Ovary (tissue), 10 donors: ENCODE measurements at places on chromosomes 1 and 21. TPM values are rescaled to one million over a fixed set of nuclear protein-coding genes. Genes with fewer than 3 reads are reported as not detected.

- no peaks in the 10 kb centered on the region for H3K27me3 ChIP-seq
- DNase-seq = no peak
- H3K4me3 ChIP-seq = no peak overlapping the region
- no peak overlapping the region for H3K27ac ChIP-seq
Observed at GRCh38 chr21:21295303-21295702, 297.1 kb downstream of the NCAM2 start.

DNA sequence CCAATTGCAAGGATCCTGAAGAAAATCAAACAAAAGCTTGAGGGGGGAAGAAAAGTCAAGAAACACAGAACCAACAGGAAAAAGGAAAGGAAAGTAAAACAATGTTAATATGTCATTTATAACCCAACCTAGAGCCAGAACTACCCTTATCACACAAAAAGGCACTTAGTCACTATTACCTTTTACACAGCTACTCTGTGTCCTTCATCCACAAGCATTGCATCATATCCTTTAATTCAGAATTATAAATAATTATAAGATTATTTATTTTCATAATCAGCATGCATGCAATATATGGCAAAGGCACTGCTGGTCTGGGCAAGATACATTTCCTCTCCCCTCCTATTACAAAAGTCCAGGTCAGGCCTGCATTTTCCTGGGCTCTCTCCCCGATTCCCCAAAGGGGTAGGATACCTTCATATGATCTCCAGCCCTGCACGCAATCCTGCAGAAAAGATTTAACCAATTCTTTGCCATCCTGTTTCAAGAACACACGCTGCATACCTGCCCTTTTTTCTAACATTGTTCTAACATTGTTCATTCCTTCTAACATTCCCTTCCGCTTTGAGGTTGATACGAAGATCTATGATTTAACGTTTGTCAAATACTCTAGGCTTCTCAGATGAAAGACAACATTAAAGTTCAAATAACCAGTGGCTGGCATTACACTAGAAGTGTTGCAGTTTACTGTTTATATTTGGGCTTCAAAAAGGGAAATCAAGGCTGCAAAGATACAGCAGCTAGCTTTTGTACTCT lies 4.3 kb downstream of the PTPN14 start:
- no peak for DNase-seq
- H3K36me3 ChIP-seq = no peaks in the 10 kb centered on the region
- peaks cover 7% of the 10 kb centered on the region for H3K4me1 ChIP-seq
- no peak overlapping the region for H3K27ac ChIP-seq
- H3K27me3 ChIP-seq = no peaks in the 10 kb centered on the region

DNA sequence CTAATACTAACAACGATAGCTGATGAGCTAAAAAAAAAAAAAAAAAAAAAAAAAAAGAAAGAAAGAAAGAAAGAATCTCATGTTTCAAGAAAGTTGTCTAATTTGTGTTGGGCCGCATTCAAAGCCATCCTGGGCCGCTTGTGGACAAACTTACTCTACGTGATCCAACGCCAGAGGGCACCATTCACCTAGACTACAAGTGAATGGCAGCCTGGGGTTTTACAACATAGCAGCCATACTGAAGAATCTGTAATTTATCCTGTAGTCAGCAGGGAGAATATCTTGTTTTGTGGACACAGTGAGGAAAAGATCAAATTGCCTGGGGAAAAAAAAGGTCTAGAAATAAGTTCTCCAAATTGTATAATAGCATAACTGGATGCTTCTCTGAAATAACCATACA lies 47.0 kb downstream of the CYP2J2 start:
- H3K36me3 ChIP-seq = no peaks in the 10 kb centered on the region
- H3K27ac ChIP-seq = no peak overlapping the region
- no peaks in the 10 kb centered on the region for H3K27me3 ChIP-seq
- H3K4me3 ChIP-seq = no peak overlapping the region
- H3K4me1 ChIP-seq = no peaks in the 10 kb centered on the region

GRCh38 chr1:200708769-200709168 lies 29.9 kb upstream of the CAMSAP2 start:
- H3K4me3 ChIP-seq = no peak overlapping the region
- no peaks in the 10 kb centered on the region for H3K27me3 ChIP-seq
- no peaks in the 10 kb centered on the region for H3K4me1 ChIP-seq
- no peak for DNase-seq
- H3K36me3 ChIP-seq = no peaks in the 10 kb centered on the region
- H3K27ac ChIP-seq = no peak overlapping the region

- no peaks in the 10 kb centered on the region for H3K36me3 ChIP-seq
- H3K4me1 ChIP-seq = no peaks in the 10 kb centered on the region
- no peak for DNase-seq
- H3K4me3 ChIP-seq = no peak overlapping the region
Observed at GRCh38 chr1:36883315-36883949, 150.9 kb downstream of the GRIK3 start.

- H3K27me3 ChIP-seq = no peaks in the 10 kb centered on the region
- H3K27ac ChIP-seq = no peak overlapping the region
- no peaks in the 10 kb centered on the region for H3K4me1 ChIP-seq
- H3K36me3 ChIP-seq = no peaks in the 10 kb centered on the region
Observed at GRCh38 chr1:30462166-30462565, 261.2 kb downstream of the MATN1 start.

- no peaks in the 10 kb centered on the region for H3K27me3 ChIP-seq
- H3K36me3 ChIP-seq = no peaks in the 10 kb centered on the region
- no peak overlapping the region for H3K4me3 ChIP-seq
- H3K27ac ChIP-seq = no peak overlapping the region
- DNase-seq = no peak
Observed at GRCh38 chr1:98870959-98871903, 133.4 kb downstream of the PLPPR5 start.

GRCh38 chr1:96187020-96187419 lies 534.6 kb upstream of the PTBP2 start:
- H3K4me3 ChIP-seq = no peak overlapping the region
- no peak overlapping the region for H3K27ac ChIP-seq
- DNase-seq = no peak

DNA sequence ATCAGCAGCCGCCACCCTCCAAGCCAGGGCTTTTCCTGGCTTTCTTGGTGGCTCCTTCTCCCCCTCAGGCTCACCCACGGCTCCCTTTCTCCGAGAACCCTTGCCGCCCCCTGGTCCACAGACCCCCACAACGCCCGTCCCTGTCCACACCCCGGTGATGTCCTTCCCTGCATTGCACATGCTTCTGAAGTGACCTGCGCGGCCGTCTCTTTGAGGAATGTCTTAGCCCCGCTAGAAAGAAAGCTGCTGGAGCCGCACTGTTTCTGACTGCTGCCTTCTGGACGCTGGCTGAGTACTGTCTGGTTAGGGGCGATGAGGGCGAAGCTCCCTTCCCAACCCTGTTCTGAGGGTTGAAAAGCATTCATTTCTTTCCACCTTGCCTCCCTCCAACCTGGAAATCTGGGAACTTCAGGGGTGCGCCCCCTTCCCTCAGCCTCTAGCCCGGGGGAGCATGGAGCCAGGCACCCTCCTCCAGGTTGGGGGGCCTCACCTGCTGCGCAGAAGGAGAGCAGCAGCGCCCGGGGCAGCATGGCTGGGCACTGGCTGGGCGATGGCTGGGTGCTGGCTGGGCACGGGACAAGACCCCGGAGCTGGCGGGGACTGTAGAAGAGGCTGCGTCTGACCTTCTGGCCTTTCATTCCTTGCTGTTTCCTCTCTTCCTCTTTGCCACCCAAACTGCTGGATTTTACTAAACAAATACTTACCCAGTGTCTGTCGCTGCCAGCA lies at the start of gene CLEC20A:
TSS of gene CLEC20A (minus strand) at position 555 of the 726 bp plus-strand sequence. CDS start at position 530, 25 bp downstream.
- no peaks in the 10 kb centered on the region for H3K36me3 ChIP-seq
- H3K27me3 ChIP-seq = no peaks in the 10 kb centered on the region
- no peak within 1 kb of the TSS for H3K27ac ChIP-seq
- DNase-seq = no peak
- no peak within 1 kb of the TSS for H3K4me3 ChIP-seq
- no peaks in the 10 kb centered on the region for H3K4me1 ChIP-seq

DNA sequence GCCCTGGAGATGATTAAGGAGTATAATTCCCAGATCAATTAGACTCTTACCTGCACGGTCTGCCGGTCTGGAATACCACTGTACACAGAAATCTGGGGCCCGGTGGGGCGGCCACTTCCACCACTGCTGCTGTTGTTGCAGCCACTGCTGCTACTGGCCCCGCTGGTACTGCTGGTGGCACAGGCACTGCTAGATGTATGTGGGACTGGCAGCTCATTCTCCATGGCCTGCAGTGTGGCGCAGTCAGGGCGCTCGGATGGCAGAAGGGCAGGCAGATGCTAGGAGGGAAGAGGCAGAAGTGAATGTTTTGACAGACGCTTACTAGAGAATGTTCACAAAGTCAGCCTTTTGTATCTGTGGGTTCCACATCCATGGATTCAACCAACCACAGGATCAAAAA lies 54.4 kb upstream of the A3GALT2 start:
- H3K36me3 ChIP-seq = no peaks in the 10 kb centered on the region
- no peaks in the 10 kb centered on the region for H3K4me1 ChIP-seq
- DNase-seq = no peak
- H3K27ac ChIP-seq = no peak overlapping the region
- no peaks in the 10 kb centered on the region for H3K27me3 ChIP-seq
- no peak overlapping the region for H3K4me3 ChIP-seq

- no peak for DNase-seq
- no peaks in the 10 kb centered on the region for H3K4me1 ChIP-seq
- H3K36me3 ChIP-seq = peaks cover 2% of the 10 kb centered on the region
- no peaks in the 10 kb centered on the region for H3K27me3 ChIP-seq
- H3K4me3 ChIP-seq = no peak overlapping the region
Observed at GRCh38 chr1:88936760-88937342, 45.5 kb upstream of the GTF2B start.

DNA sequence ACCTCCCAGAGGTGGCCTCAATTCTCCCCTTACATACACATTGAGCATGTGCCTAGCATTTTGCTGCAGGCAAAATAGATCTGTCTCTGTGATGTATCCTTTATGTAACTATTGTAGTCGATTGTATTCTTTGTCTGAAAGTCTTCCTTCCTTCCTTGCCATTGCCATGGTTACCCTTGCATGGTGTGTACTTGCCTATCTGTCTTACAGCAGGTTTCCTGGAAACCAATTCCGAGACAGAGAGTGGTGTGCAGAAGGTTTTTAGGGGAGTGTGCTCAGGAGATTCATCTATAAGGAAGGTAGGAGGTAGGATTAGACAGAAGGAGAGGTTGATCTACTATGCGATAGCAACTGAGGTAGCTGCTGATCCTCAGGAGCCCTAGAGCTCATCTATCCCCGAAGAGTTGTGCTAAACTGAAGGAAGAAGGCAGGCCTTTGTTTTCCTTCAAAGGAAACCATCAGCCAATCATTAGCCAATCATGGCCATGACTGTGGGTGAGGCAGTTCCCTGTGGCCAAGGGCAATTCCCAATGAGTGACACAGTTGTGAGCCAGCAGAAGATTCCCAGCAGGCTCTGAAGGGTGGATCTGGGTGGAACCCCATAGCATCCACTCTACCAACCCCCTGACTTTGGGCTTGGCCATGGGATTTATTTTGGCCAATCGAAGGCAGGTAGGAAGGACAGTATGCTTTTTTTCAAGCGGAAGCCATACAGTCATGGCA lies 15.0 kb downstream of the CITED4 start:
- H3K4me1 ChIP-seq = no peaks in the 10 kb centered on the region
- H3K27ac ChIP-seq = no peak overlapping the region
- no peak overlapping the region for H3K4me3 ChIP-seq

DNA sequence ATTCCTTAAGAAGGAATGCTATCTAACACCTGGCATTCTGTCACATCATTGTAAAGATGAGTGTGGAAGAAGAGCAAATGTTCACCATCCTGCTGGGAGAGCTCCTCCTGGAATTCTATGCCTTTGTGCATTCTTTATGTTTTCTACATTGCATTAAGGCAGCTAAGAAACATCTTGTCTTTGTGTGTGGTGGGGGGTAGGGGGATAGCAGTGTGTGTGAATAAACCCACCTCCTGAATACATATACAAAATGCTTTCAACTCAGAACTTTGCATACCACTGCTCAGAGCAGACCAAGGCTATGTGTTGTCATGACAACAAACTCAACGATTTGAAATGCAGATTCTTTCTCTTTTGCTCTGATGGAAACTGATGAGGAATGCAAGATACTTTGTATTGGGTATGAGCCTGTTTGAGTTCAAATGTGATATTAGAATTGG lies 193.6 kb upstream of the KAZN start:
- DNase-seq = no peak
- no peaks in the 10 kb centered on the region for H3K36me3 ChIP-seq
- no peak overlapping the region for H3K27ac ChIP-seq
- H3K4me3 ChIP-seq = no peak overlapping the region
- no peaks in the 10 kb centered on the region for H3K27me3 ChIP-seq
- no peaks in the 10 kb centered on the region for H3K4me1 ChIP-seq

DNA sequence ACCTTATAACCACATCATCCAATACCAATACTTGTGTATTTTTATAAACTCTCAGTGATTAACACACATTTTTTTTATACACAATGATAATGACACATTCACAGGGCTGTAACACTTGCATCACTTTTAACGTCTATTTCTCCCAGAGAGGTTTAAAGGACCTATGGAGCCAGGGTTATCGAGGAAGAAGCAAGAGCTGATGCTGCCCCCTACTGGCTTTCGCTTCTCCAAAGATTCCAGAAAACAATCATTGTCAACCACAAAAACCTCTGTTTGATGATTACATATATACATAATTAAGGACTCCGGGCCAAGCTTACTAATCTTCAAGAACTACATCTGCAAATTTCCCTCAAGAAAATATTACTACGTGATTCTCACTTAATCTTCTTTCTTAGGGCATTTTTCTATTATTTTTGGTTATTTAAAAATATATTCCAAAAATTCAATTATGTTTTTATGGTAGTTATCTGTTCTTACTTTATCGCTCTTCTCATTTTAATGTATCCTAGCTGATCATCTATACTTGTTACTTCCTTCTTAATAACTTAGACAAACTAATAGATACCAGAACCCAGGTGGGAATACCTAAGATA lies 214.5 kb downstream of the VAV3 start:
- H3K27ac ChIP-seq = no peak overlapping the region
- H3K4me3 ChIP-seq = no peak overlapping the region
- no peak for DNase-seq
- H3K36me3 ChIP-seq = no peaks in the 10 kb centered on the region
- no peaks in the 10 kb centered on the region for H3K4me1 ChIP-seq

- DNase-seq = no peak
- no peaks in the 10 kb centered on the region for H3K4me1 ChIP-seq
- no peaks in the 10 kb centered on the region for H3K27me3 ChIP-seq
- no peak overlapping the region for H3K4me3 ChIP-seq
- no peak overlapping the region for H3K27ac ChIP-seq
Observed at GRCh38 chr1:2789164-2789985, 12.1 kb downstream of the TTC34 start.

DNA sequence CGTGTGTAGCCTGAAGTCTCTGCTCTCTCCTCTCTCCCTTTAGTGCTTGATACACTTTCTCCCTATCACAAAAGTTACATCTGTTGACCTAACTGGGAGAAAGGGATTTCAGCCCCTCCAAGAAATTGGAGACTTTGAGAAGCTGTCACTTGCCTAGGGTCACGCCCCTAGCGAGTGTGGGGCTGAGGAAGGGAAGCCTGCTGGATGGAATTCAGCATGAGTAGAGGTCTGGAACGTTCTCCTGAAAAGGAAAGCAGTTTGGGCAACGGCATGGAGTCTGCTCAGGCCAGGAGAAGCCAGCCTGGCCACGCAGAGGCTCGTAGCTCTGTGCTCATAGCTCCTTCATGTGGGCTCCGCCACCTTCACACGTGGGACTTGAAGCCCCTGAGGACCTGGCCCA lies 22.4 kb downstream of the COL16A1 start:
- H3K4me3 ChIP-seq = no peak overlapping the region
- H3K27me3 ChIP-seq = no peaks in the 10 kb centered on the region
- H3K27ac ChIP-seq = no peak overlapping the region
- DNase-seq = no peak
- no peaks in the 10 kb centered on the region for H3K36me3 ChIP-seq

TMPRSS15 gene
- total RNA-seq = not detected

CCDC185 gene
- total RNA-seq = not detected

PLPPR5 gene
- total RNA-seq = not detected

PTAFR gene
- total RNA-seq = 1.5 TPM

TFF3 gene
- total RNA-seq = 9.9 TPM
